ENCODE measurements at places on chromosomes 7 and 10. TPM values are rescaled to one million over a fixed set of nuclear protein-coding genes. Genes with fewer than 3 reads are reported as not detected.

DNA sequence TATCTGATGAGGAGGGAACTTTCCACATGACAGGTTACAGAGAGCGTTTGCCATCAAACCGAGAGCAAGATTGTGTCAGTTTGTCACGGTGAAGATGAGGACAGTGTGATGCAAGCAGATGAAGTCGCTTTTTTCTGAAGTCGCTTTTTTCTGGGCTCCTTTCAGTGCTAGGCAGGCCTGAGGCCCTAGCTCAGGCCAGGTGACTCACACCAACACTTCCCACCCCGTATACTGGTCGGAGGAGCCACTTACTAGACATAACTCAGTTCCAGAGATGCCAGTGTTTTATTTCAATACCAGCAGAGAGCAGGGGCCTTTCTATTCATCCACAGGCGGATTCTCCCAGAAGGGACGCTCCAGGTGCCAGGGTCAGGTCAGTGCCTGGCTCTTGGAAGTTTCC, 58.9 kb downstream of the SFMBT2 start:
- H3K4me1 ChIP-seq, result no peaks in the 10 kb centered on the region
- no peak overlapping the region for H3K4me3 ChIP-seq
- DNase-seq, result no peak
- no peaks in the 10 kb centered on the region for H3K36me3 ChIP-seq
- no peak overlapping the region for H3K27ac ChIP-seq

- H3K36me3 ChIP-seq, result no peaks in the 10 kb centered on the region
- no peak overlapping the region for H3K4me3 ChIP-seq
- no peak for DNase-seq
- no peaks in the 10 kb centered on the region for H3K27me3 ChIP-seq
- no peak overlapping the region for H3K27ac ChIP-seq
- H3K4me1 ChIP-seq, result no peaks in the 10 kb centered on the region
Observed at GRCh38 chr10:30793093-30793492, 163.5 kb upstream of the LYZL2 start.

DNA sequence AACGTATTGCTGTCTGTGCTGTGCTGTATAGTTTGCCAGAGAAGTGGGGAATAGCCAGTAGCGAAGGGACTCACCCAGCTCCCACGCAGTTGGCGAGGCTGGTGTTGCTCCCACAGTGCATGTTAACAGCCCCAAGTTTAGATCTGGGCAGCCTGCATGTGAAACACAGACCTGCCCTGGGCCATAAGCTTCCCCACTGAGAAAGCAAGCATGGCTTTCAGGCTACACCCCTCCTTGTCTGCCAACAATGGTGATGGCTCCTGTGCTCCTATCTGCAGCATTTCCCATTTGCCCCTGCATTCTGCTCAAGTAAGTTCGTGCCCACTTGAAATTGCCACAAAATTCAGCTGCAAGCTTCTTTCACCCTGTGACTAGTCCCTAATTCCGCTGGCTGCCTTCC, 57.5 kb downstream of the IPMK start:
- H3K4me1 ChIP-seq, result peaks cover 5% of the 10 kb centered on the region
- no peak overlapping the region for H3K4me3 ChIP-seq
- H3K27me3 ChIP-seq, result no peaks in the 10 kb centered on the region
- peaks cover 12% of the 10 kb centered on the region for H3K36me3 ChIP-seq
- DNase-seq, result no peak

- peaks cover 4% of the 10 kb centered on the region for H3K27me3 ChIP-seq
- no peaks in the 10 kb centered on the region for H3K36me3 ChIP-seq
- no peak overlapping the region for H3K27ac ChIP-seq
- no peak overlapping the region for H3K4me3 ChIP-seq
- DNase-seq, result no peak
Observed at GRCh38 chr10:25820472-25820871, 113.6 kb upstream of the MYO3A start.

DNA sequence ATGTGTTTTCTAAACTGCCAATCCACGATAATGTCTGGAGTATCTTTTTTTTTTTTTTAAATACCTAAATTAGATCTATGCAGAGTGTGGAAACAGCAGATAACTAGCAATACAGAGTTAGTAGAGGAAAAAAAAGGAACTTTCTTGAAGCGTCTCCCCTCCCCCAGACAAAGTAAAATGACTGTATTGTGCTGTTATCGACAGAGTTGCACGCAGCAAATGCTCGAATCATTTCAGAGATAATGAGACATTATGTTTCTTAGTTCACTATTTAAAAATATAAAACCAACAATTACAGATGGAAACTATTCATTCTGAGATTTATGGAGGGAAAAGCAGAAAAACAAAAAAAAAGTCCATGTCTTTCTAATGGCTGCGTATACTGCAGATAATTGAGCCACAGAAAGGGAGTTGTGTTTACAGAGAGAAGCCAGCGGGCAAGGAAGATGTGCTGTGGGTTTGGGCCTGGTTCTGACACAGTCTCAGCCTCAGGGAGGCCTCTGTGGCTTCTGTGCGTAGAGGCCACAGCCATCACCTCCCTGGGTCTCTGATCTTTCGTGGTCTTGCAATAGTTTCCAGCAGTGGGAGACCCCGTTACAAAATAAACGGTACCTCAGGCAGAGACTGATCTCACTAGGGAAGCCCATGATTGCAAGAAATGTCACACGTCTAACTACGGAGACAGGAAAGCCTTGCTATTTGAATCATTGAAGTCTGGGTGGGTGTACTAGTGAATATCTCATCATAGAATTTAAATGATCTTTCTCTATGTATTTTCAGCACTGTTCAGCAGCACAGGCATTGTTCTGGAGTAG, 19.1 kb upstream of the KLF6 start:
- DNase-seq, result no peak
- H3K27me3 ChIP-seq, result no peaks in the 10 kb centered on the region
- no peak overlapping the region for H3K4me3 ChIP-seq
- H3K4me1 ChIP-seq, result peaks cover 66% of the 10 kb centered on the region
- H3K36me3 ChIP-seq, result no peaks in the 10 kb centered on the region
- no peak overlapping the region for H3K27ac ChIP-seq

Gene TMEM139
- total RNA-seq, result 7.9 TPM

Data from HepG2 (cell line).